ENCODE measurements at places on chromosomes 5 and 9.

GRCh38 chr5:123708074-123708806 is 196.3 kb downstream of the CSNK1G3 start:
- no peak for DNase-seq

GRCh38 chr5:178196986-178197385 is 7.3 kb upstream of the HNRNPAB start:
- no peak for DNase-seq

GRCh38 chr5:6596388-6596787 is 36.5 kb downstream of the NSUN2 start:
- no peak for DNase-seq

GRCh38 chr5:50447941-50448340 is 6.9 kb upstream of the EMB start:
- DNase-seq: no peak

- no peak for DNase-seq
These were observed 86.8 kb upstream of the OSMR start for GRCh38 chr5:38758774-38759600.

All from RWPE2 (cell line).